ENCODE measurements at places on chromosomes 6 and 20.
A peak's percentile ranks its signal among the peaks of the same experiment; 100 is the strongest.

DNA sequence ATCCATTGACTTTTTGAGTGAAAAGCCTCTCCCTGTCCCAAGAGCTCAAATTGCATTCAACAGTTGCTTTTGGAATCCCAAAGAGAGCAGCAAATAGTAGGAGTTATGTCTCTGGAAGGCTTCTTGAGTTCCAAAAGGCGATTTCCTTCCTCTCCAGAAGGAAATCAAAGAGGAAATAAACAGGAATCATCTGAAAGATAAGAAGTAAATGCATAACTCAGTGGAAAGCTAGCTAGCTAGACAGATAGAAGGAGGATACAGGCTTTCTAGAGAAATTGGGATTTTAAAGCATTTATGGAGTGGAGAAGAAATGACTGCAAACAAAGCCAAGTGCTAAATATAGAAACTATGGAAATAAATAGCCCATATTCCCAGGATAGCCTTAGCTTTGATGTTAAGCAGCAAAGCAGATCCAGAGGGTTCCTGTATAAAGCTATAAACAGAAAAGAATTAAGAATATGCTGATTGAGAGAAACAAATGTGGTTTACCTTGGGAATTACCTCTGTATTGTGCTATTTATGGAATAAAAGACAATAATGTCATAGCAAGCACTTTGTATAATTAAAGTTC is 214.7 kb downstream of the PLCB1 start:
- no peaks in the 10 kb centered on the region for H3K4me1 ChIP-seq
- H3K27ac ChIP-seq: no peak overlapping the region
- DNase-seq: no peak
- no peaks in the 10 kb centered on the region for H3K27me3 ChIP-seq

GRCh38 chr6:105678516-105678915 is 275.6 kb upstream of the PREP start:
- no peaks in the 10 kb centered on the region for H3K27me3 ChIP-seq
- no peak overlapping the region for H3K4me3 ChIP-seq
- H3K36me3 ChIP-seq: no peaks in the 10 kb centered on the region
- no peak overlapping the region for H3K27ac ChIP-seq
- H3K4me1 ChIP-seq: peaks cover 11% of the 10 kb centered on the region

GRCh38 chr20:32191422-32191821 is 16.1 kb downstream of the PLAGL2 start:
- H3K27ac ChIP-seq: no peak overlapping the region
- H3K4me1 ChIP-seq: no peaks in the 10 kb centered on the region
- peaks cover 4% of the 10 kb centered on the region for H3K36me3 ChIP-seq
- H3K4me3 ChIP-seq: no peak overlapping the region

DNA sequence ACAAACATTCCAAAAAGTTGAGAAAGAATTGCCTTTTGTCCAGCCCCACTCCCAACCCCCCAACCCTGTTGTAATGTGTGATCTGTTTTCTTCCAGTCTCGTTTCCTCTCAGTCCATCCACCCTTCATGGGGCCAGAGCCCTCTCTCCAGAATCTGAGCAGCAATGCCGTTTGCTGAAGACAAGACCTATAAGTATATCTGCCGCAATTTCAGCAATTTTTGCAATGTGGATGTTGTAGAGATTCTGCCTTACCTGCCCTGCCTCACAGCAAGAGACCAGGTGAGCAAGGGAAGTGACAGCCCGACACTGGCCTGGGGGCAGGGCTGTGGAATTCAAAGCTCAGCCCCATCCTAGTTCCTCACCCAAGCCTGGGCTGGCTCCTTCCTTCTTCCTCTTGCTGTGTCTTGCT is 7.8 kb downstream of the MAVS start:
- H3K27ac ChIP-seq: peak overlapping the region; percentile 11
- DNase-seq: peak; percentile 62

DNA sequence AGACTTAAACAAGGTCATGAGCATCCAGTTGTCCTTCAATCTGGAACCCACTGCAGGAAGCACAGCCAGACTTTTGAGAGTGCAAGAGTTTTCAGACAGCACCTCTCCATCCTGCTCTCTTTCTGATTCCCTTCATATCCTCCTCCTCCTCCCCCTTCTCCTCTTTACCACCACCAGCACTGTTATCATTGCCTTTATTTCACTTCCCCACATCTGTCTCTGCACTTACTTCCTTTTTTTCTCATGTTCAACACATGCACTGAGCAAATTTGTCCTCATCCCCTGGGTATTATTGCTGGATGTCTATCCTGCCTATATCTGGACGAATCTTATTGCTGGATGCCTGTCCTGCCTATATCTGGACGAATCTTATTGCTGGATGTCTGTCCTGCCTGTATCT is 554.8 kb downstream of the DHX35 start:
- DNase-seq: no peak
- H3K4me1 ChIP-seq: no peaks in the 10 kb centered on the region
- H3K4me3 ChIP-seq: no peak overlapping the region
- H3K27me3 ChIP-seq: 0 out of 2 replicates have a peak, but pooled peaks cover 13% of the 10 kb centered on the region
- no peaks in the 10 kb centered on the region for H3K36me3 ChIP-seq
- H3K27ac ChIP-seq: no peak overlapping the region

DNA sequence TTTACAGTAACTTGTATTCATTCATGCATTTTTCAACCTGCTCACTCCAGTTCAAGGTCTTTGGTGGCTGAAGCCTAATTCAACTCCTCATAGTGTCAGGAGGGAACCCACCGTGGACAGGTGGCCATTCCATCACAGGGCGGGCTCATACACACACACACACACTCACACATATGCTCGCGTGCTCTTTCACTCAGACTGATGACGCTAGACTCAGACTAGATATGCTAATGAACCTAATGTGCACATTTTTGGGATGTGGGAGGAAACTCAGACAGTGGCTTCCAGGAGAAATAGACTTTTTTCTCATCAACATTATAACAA is 56.7 kb downstream of the TRIM27 start:
- H3K4me3 ChIP-seq: no peak overlapping the region
- H3K27me3 ChIP-seq: no peaks in the 10 kb centered on the region
- H3K4me1 ChIP-seq: peaks cover 12% of the 10 kb centered on the region
- no peak for DNase-seq
- H3K27ac ChIP-seq: no peak overlapping the region
- no peaks in the 10 kb centered on the region for H3K36me3 ChIP-seq

DNA sequence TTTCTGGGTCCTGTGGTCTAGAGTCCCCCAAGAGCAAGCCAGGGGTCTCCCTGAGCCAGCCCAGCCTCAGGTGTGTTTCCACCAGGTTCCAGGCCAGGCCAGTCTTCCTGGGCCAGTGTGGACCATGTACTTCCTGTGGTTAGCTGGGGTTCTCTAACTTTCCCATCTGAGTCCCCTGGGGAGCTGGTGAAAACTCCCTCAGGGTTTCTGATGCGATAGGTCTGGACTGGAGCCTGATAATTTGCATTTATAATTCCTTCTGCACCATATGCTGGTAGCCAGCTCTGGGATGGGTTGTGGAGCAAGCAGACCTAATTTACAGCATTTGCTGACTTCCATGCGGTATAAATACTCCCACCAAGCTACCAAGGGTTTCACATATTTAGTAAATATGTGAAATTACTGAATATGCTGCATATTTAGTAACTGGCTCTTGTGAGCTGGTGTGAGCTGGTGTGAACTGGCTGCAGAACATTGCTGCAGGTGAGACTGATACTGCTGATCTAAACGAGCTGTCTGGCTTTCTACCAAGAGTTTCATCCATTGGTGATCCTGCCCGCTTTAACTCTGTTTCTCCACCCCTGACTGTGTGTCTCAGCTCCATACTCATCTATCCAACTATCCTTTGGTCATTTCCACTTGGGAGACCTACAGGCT is 62.6 kb downstream of the RIN2 start:
- H3K36me3 ChIP-seq: no peaks in the 10 kb centered on the region
- no peaks in the 10 kb centered on the region for H3K27me3 ChIP-seq
- DNase-seq: no peak
- no peak overlapping the region for H3K4me3 ChIP-seq
- peaks cover 14% of the 10 kb centered on the region for H3K4me1 ChIP-seq

DNA sequence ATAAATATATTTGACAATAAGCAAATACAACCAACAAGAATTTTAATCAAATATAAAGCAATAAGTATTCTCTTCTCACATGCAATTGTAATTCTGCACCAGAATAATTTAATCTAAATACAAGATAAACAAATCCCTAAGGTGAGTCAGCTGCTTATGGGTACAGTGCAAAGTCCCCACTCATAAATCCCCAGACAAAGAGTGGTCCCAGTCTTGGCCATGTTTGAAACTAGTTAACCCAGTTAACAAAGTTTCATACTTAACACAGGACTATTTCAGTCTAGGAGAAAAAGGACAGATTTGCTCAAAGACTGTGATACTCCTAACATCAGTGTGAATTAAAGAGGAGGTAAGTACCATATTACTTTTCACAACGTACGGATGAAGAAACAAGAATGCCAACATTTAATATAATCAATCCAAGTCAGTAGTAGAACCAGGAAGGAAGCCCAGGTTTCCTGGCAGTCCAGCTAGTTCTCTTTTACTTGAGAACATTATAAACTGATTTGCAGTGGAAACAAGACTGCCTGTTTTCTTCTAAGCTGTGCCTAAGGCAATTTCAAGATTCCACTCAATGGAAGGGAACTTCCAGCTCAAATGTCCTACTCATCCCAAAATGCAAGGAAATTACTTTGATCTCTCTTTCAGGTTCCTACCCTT is 10.4 kb downstream of the SAMD3 start:
- H3K27me3 ChIP-seq: no peaks in the 10 kb centered on the region
- H3K36me3 ChIP-seq: no peaks in the 10 kb centered on the region
- H3K4me3 ChIP-seq: no peak overlapping the region
- DNase-seq: no peak
- no peak overlapping the region for H3K27ac ChIP-seq

DNA sequence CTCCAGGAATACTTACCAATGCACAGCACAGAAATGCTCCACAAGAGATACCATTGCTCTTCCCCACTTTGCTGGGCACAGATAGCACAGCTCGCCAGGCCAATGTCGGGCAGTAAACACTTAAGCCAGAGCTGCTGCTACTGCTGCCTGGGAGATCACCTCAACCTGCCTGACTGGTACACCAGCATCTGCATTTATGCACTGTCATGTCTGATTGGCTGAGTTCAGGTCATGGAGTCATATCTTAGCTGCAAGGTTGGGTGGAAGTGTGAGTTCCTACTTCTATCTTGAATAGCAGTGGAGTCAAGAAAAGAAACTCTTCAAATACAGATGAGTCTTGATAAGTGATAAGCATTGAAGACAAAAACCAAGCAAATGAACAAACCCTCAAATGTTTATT is 10.9 kb upstream of the ADGRF4 start:
- no peak for DNase-seq
- no peaks in the 10 kb centered on the region for H3K36me3 ChIP-seq
- no peaks in the 10 kb centered on the region for H3K27me3 ChIP-seq
- no peaks in the 10 kb centered on the region for H3K4me1 ChIP-seq
- no peak overlapping the region for H3K27ac ChIP-seq

GRCh38 chr6:166911248-166911677 is 45.1 kb downstream of the RNASET2 start:
- no peak for DNase-seq
- no peak overlapping the region for H3K4me3 ChIP-seq
- H3K27ac ChIP-seq: no peak overlapping the region
- H3K27me3 ChIP-seq: no peaks in the 10 kb centered on the region
- H3K36me3 ChIP-seq: no peaks in the 10 kb centered on the region

GRCh38 chr20:41540459-41540858 is 77.7 kb downstream of the CHD6 start:
- no peaks in the 10 kb centered on the region for H3K27me3 ChIP-seq
- no peak overlapping the region for H3K4me3 ChIP-seq
- H3K4me1 ChIP-seq: no peaks in the 10 kb centered on the region
- H3K27ac ChIP-seq: no peak overlapping the region
- H3K36me3 ChIP-seq: 0 out of 2 replicates have a peak, but pooled peaks cover 5% of the 10 kb centered on the region

- H3K4me1 ChIP-seq: no peaks in the 10 kb centered on the region
- no peak for DNase-seq
- no peak overlapping the region for H3K27ac ChIP-seq
- peaks cover 67% of the 10 kb centered on the region for H3K27me3 ChIP-seq
Observed at GRCh38 chr6:165837948-165838745, 175.1 kb upstream of the PDE10A start.

DNA sequence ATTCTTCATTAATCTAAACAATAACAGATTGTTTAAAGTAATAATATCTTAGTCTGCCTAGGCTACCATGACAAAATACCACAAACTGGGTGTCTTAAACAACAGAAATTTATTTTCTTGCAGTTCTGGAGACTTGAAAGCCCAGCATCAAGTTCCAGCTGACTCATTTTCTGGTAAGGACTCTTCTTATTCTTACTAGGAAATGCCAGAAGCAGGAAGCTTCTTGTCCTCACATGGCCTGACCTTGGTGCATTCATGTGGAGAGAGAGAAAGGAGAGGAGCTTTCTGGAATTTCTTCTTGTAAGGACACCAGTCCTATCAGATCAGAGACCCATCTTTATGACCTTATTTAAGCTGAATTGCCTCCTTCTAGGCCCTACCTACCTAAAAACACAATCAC is 110.5 kb downstream of the ANKRD60 start:
- H3K27me3 ChIP-seq: no peaks in the 10 kb centered on the region
- DNase-seq: peak; percentile 41
- no peak overlapping the region for H3K4me3 ChIP-seq
- peaks cover 15% of the 10 kb centered on the region for H3K4me1 ChIP-seq

DNA sequence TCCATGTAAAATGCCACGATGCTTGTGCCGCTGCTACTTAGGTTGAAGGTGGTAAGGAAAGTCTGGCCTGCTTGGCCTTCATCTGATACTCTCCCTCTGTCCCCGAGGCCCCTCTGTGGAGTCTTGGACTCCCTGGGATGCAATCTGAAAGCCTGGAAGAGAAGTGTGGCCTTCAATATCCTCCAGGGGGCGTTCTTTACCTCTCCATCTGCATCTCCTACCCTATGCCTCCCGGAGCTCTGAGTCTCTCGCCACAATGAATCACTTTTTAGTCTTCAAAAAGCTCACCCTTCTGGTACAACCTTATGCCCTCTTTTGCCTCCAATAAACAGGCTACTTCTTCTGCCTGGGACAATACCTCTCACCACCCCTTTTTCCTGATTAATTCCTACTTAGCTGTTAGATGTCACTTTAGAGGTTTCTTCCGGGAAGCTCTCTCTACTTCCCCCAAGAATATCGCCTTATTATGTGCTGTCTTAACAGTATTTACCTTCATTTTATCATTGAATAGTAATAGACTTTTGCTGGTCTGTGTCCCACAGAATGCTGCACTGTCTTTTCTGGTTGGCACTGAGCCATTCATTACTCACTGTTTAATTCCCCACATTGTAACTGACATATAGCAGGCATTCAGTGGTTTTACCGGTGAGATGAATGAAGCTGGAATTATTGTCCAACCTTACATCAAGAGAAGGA is 13.9 kb upstream of the ATG5 start:
- H3K4me3 ChIP-seq: no peak overlapping the region
- H3K27me3 ChIP-seq: no peaks in the 10 kb centered on the region
- H3K4me1 ChIP-seq: peaks cover 9% of the 10 kb centered on the region
- H3K36me3 ChIP-seq: no peaks in the 10 kb centered on the region

DNA sequence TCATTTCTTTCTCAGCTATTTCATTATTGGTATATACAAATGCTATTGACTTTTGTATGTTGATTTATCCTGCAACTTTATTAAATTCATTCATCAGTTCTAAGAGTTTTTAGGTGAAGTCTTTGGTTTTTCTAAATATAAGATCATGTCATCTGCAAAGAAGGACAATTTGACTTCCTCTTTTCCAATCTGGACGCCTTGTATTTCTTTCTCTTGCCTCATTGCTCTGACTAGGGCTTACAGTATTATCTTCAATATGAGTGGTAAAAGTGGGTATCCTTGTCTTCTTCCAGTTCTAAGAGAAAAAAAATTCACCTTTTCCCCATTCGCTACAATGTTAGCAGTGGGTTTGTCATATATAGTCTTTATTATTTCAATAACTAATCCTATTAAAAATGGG is 38.0 kb downstream of the KIF16B start:
- H3K27me3 ChIP-seq: no peaks in the 10 kb centered on the region
- H3K36me3 ChIP-seq: no peaks in the 10 kb centered on the region
- peaks cover 14% of the 10 kb centered on the region for H3K4me1 ChIP-seq
- H3K4me3 ChIP-seq: no peak overlapping the region

- H3K27ac ChIP-seq: no peak overlapping the region
- H3K27me3 ChIP-seq: no peaks in the 10 kb centered on the region
- H3K4me1 ChIP-seq: peaks cover under 1% of the 10 kb centered on the region
Observed at GRCh38 chr20:10315138-10315537, 96.5 kb downstream of the SNAP25 start.

Data from PC-9 (cell line).